HCEC 1CT (cell line): ENCODE measurements at places on chromosomes 2 and 18.

DNA sequence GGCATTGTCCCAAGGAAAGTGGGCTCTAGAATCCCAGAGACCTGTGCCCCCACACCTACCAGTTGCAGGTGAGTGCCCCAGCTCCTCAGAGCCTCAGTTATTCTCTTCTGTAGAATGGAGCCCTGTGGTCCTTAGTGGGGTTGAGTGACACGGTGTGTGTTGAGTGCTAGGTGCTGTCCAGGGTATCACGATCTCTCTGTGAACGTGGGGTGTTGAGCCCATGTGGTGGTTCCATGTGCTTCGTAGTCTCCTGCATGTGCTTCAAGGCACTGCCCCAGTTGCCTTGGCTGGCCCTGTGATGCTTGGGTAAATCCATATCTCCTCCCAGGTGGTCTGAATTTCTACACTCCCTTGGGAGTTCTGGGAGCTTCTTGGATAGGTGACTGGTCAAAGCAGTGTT, 54.9 kb downstream of the SH3RF3 start:
- DNase-seq, result no peak

GRCh38 chr2:95046371-95047112, 21.0 kb downstream of the MAL start:
- no peak for DNase-seq

- peak; percentile 2 for DNase-seq
These were observed 48.9 kb downstream of the TSN start for GRCh38 chr2:121804340-121804739.

- no peak for DNase-seq
These were observed 14.5 kb downstream of the NFATC1 start for GRCh38 chr18:79410171-79410641.

DNA sequence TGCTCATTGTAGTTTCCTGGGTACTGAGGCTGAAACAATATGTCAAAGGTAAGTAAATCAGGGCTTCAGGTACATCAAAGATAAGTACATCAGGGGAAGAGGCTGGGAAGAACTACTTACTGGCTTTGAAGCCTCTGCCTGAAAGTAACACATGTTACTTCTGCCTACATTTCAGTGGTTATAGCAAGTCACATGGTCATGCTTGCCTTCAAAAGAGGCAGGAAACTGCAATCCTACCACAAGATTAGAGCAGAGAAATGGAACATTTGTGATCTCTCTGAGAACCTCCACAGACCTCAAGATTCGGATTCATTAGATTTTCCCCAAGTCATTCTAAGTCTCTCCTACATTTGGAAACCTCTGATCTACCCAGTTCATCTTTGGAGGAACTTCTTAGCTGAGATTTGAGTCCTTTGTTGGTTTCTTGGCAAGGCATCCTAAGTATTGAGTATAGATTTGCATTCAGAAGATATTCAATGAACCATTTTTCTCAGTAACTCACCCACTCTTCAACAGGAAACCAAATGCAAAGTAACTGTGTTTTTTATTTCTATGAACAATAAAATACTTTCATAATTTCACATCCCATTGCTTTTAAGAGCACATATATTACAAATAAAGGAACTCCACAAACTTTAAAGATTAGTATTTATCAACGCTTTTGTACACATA, 48.5 kb upstream of the CCDC195 start:
- DNase-seq, result no peak

DNA sequence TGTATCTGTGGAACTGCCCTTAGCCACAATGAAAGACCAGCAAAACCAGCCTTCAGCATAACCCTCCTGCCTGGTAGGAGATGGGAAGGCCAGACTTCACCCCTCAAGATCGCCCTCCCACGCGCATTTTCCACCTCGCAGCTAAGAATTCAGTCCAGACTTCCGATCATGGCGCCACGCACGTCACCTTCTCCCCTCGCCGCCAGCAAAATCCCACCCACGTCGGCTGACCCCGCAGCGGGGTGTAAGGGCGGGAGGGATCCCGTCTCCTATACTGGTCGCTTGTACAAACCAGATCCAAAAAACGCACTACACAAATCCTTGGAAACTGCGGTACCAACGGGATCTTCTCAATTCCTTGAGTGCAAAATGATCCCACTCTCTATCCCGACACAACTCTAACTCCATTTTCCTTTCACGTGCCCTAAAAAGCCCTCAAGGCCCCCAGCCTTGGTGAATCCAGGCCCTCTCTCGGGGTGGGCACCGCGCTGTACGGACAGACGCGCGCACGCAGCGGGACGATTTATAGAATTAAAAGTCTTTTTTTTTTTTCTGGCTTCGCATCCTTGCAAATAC, 1.0 kb upstream of the BMPR2 start:
- DNase-seq, result peak; percentile 58

DNA sequence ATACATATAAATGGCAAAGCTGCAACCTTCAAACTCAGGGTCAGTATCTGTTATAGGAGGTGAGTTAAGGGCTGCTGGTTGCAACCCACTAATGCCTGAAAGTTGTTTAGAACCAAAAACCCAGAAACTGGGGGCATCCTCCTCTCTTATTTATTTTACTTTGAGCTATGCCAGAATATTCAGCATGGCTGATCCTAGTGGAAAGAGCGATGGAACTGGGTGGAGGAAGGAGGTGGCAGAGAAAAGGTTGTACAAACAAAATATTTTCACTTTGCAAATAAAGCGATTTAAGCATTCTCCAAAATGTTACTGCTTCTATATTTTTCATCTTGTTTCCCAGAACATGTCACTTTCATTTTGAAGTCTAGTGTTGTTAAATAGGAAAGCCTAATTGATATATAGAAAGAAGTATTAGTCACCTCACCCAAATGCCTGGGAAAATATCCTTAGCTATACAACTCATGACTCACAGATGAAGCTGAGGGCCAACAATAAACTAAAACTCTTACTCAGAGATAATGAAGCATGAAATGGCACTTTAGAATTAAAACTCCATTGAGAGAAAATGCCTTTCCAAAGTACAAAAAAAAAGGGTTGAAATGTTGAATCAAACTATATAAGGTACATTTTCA, 251.4 kb upstream of the UBE2E3 start:
- DNase-seq, result peak; percentile 94

DNA sequence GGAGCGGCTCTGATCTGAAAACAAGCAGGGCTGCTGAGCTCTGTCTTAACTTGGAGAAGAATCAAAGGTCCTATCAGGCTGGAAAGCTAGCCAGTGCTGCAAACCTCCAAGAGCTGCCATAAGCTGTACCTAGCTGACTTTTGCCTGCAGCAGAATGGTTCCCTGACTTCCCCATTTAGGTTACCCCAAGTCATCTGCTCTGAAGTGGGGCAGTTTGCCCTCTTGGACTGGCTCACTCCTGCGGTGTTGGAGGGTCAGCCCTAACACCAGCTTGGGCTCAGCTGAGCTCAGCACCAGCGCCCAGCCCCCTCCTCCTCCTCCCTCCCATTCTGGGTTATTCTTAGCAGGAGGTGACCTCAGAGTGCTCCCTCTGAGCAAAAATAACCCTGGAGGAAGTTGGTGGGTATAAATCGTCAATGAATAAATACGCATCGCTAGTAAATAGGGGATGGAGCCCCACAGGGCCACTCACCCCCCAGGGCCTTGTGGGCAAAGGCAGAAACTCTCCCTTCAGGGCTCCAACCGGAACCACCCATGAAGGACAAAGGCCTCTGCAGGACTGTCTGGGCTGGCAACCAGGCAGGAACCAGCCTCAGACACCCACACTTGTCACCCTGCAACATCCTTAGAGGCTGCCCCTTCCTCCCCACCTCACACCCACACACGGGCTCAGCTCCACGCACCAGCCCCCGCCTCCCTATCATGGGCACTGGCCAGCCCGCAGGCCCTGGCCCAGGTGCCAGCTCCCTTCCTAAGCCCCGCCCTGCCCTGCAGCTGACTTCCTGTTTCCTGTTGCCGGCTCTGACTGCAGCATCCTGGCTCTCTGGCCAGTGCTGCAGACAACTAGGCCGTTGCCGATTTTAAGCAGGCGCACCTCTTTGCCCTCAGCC, 46.9 kb downstream of the DNMT3A start:
- DNase-seq, result no peak

GRCh38 chr2:191950132-191950874, 103.4 kb upstream of the CAVIN2 start:
- DNase-seq, result peak; percentile 58

- no peak for DNase-seq
These were observed 152.4 kb upstream of the NCK2 start for GRCh38 chr2:105592288-105592687.

DNA sequence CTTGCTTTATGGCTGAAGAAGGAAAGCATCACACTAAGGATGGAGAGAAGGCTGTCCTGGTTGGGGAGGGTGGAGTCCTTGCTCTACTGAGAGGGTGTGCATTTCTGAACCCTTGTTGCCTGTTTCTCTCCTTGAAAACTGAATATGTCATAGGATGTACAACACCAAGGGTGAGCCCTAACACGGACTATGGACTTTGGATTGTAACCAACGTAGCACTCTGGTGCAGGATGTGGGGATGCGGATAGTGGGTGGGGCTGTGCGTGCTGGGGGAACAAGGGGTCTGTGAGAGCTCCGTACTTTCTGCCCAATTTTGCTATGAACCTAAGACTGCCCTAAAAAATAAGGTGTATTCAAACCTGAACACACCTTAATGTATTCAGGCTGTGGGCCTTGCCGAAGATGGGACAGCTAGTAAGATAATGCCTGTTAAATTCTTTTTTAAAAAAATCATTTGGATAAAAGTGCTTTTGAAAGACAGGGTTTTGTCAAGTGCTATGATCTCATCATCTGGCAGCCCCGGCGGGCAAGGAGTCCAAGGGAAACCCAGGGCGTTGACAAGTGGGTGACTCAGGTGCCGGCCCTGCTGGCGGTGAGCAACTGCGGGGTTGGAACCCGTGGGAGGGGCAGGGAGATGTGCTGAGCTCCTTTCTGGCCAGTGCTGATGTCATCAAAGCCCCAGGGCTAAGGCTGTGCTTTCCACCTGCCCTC, 54.0 kb downstream of the GATA6 start:
- peak; percentile 70 for DNase-seq

DNA sequence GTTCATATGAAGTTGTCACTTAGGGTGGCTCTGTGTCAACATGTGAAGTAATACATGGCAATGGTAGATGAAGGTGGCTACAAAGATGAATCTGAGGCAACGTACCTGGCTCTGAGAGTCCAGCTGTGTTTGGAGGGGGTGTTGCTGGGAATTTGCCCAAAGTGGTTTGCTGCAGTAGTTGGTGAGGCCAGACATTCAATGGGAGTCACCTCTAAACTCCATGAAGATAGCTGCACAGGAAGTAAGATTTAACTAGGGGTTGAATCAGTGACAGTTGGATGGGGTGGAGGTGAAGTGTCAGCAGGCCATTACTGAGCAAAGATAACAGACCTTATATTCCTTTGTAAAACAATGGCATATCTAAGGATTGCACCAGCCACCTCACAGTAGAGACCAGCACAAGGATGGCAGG, 71.8 kb downstream of the NUP35 start:
- DNase-seq, result no peak

DNA sequence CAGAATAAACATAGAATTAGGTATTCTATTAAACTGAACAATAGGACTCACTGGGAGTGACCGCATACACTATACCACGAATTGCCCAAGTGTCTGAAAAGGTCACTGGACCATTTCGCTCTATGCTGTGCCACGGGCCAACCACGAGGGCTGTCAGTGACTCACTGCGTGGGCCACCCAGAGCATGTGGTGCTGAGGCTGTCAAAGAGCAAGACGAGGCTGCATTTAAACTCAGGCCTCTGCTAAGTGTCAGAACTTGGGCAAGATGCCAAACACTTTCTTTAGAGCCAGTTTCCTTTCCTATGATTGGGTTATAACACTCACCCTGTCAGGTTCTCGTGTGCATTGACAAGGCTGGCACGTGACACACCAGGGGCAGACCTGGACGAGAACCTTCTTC, 97.5 kb downstream of the SH3YL1 start:
- DNase-seq, result no peak

- no peak for DNase-seq
These were observed 37.1 kb upstream of the GATA6 start for GRCh38 chr18:22132258-22132657.

- peak; percentile 60 for DNase-seq
These were observed 3.2 kb upstream of the DDX1 start for GRCh38 chr2:15588329-15588919.

- no peak for DNase-seq
These were observed 3.0 kb upstream of the ATP6V1B1 start for GRCh38 chr2:70932631-70933230.

GRCh38 chr2:240230291-240230931, 90.0 kb upstream of the OTOS start:
- no peak for DNase-seq

- DNase-seq, result peak; percentile 69
These were observed 93.3 kb upstream of the PPP1CB start for GRCh38 chr2:28658369-28658768.

DNA sequence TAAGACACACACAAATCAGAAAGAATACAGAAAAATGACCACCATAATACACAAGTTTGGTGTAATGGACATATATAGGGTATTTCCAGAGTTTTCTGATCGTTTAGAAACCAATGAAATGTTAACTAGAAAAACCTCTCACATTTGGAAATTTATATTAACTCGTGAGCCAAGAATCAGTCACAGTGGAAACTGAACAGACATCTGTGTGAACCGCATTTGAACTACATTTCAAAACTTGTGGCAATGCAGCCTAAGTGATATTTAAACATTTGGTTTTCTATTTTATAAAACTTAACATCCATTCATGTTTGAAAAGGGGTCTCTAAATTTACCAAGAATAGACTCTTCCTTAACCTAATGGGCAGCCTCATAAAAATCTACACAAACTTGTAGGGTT, 29.0 kb upstream of the KCNG2 start:
- no peak for DNase-seq

GRCh38 chr2:211867845-211868451, 670.7 kb downstream of the ERBB4 start:
- peak; percentile 65 for DNase-seq

GRCh38 chr18:28594034-28594433, 417.1 kb upstream of the CDH2 start:
- DNase-seq, result peak; percentile 83

- no peak for DNase-seq
These were observed 2.2 kb upstream of the ZNF407 start for GRCh38 chr18:74595431-74595830.

DNA sequence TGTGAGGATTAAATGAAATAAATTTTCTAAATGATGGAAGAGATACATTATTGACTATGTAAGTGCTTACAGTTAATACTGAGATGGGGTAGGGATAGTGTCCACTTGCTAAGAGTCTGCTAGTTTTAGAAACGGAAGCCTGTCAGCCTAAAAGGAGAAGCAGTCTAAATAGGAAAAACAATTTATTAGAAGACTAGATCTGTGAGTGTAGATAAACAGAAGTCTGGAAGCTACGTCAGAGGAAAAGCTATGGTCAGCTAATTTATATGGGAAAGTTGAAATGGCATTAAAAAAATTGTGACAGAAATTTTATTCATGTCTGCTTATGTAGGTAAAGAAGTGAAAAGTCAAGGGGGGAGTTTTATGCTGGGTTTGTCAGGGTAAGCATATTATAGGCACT, 1338.4 kb upstream of the CHAC2 start:
- no peak for DNase-seq
